ENCODE measurements at places on chromosomes 1 and 21.

DNA sequence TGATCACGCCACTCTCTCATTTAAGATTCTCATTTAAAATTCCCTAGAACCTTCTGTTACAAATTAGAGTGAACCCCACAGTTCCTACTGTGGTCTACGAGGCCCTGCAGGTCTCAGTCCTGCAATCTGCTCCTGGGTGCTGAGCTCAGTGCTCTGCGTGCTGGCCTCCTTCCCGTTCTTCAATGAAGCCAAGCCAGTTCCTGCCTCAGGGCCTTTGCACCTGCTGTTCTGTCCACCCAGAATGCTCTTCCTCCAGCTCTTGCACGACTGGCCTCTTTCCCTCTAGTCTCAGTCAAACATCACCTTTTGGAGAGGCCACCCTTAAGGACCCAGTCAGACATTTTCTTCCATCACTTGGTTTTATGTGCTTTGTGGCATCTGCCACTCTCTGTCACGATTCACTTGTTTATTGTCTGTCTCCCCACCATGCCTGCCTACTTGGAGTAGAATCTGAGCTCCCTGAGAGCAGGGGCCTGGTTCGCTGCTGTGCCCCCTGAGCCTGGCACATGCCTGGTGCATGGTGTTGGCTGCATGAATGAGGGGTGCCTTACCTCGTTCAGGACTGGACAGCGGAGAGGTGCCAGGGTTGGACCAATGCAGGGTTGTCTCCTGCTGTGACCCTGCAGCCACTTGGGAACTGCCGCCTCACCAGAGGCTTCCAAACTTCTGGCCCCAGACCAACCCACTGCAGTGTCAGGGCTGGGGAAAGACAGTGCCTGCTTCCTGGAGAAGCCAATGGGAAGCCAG is 9.7 kb upstream of the H6PD start:
- no peak for DNase-seq

- no peak for DNase-seq
These were observed 62.9 kb downstream of the PPP1R12B start for GRCh38 chr1:202411422-202411821.

- no peak for DNase-seq
These were observed 36.2 kb upstream of the A3GALT2 start for GRCh38 chr1:33357099-33357498.

DNA sequence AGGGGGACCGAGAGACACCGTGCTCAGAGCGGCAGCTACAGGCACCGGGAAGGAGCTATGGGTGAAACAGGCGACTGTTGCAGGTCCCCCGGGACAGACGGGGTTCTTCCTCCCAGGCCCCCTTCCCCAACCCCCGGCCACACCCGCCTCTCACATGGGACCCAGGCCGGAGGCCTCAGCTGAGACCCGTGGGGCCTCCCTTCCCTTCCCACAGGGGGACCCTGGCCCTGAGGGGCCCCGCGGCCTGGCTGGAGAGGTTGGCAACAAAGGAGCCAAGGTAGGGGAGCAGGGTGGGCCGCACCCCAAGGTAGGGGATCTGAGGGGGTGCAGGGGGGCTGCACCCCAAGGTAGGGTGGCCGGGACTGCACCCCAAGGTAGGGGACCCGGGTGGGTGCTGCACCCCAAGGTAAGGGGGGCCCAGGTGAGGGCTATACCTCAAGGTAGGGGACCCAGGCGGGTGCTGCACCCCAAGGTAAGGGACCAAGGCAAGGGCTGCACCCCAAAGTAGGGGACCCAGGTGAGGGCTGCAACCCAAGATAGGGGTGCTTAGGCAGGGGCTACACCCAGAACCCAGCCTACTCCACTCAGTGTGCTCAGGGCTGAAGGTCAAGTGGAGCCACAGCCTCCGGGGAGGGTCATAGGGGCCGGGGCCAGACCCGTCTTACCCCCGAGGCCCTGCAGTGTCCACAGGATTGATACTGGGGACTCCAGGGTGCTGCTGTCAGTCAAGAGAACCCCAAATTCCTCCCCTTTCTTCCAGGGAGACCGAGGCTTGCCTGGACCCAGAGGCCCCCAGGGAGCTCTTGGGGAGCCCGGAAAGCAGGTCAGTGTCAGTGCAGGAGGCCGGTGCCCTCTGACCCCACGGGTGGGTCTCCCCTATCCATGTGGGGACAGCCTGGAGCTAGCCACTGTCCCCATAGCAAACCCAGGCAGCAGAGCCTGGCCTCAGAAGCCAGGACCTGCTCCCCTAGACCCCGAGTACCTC is 22.7 kb downstream of the COL6A2 start:
- DNase-seq = peak; percentile 21

GRCh38 chr1:94236630-94237290 is 624 bp downstream of the ARHGAP29 start:
- DNase-seq = no peak

- peak; percentile 52 for DNase-seq
These were observed 33.1 kb upstream of the COL6A2 start for GRCh38 chr21:46064870-46065214.

DNA sequence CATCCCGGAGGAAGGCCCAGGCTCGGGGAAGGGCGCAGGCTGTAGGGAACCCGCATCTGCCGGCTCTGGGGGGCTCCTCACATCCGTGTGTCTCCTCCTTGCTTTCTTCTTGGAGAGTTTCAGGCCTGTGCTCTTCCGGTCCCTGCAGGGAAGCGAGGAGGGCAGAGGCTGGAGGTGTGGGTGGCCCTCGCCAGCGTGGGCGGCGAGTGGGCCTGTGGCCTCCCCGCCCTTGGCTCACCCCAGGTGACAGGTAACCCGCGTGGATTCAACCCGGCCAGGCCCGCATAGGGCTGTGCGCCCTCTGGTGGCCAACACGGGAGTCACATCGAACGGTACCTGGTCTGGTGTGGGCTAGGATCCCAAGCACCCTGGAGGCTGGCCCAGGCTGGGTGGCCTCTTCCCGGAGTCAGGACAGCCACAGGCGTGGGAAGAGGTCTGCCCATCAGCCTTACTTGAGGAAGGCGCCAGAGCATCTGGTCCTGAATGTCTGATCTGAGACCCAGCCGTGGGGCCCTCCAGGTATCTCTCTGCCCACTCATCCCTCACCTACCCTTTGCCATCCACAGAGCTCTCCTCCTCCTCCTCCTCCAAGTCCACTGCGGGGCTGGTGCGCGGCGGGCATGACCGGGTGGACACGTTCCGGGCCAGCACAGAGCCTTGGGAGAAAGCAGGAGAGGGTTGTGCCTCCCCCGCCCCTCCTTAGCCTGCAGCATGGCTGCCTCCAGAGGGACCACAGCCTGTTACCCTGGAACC is 9.6 kb upstream of the TNFRSF25 start:
- DNase-seq = peak; percentile 61

GRCh38 chr1:160834945-160835565 is 27.6 kb downstream of the CD244 start:
- no peak for DNase-seq

GRCh38 chr1:210377731-210378333 is 49.1 kb downstream of the HHAT start:
- DNase-seq = no peak

- DNase-seq = no peak
These were observed 144.0 kb downstream of the FMN2 start for GRCh38 chr1:240235521-240236288.

DNA sequence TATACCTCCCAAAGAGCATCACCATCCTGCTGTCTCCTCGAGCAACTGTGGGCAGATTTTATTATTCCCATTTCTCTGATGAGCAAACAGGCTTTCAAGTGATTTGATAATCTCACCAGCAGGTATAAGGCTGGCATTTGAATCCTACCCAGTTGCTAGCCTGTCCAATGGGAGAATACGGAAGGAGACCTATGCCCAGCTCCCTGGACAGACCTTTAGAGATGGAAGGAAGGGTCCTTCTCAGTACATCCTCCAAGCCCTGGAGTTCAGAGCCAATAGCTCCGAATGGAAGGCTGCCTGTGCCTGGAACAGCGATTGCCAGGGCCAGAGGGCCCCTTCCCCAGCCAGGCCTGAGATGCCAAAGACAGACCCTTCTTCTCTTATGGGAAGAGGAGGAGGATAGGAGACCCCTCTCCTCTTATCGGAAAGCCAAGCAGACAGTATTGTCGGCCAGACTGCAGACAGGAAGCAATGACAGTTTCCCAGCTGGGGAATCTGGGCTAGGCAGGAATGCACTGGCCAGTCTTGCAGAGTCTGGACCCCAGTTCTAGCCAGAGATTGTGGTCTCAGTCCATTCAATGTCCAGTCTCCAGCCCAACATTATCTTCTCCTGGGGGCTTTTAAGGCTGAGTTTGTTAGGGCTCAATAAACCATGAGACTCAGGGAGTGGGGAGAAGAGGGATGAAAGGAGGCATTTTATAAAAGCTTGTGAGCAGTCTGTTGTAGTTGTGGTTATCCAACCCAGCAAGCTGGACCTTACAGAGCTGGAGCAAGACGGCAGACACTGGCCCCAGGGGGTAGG is 2.0 kb downstream of the IFFO2 start:
- no peak for DNase-seq

DNA sequence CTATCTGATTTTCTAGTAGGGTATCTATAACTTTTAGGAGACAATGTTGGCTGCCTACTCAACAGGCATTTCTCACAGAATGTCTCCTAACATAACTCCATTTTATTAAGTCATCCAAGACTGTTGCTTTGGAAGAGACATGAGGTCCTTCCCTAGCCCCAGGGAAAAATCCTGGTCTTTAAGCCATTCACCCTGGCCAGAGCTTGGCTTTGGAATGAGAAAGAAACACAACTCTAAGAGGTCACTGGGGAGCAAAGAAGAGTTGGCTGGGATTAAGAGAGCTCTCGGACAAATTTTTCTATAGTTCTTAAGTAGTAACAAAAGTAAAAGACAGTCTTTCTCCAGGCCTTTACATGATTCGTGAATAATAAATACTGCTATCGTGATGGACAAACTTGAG is 57.9 kb downstream of the PCNX2 start:
- no peak for DNase-seq

- peak; percentile 40 for DNase-seq
These were observed 26.8 kb downstream of the TMEM201 start for GRCh38 chr1:9615316-9616063.

GRCh38 chr1:6033986-6034749 is 11.5 kb upstream of the KCNAB2 start:
- DNase-seq = no peak

GRCh38 chr21:42286416-42286815 is 28.8 kb downstream of the TFF3 start:
- no peak for DNase-seq

DNA sequence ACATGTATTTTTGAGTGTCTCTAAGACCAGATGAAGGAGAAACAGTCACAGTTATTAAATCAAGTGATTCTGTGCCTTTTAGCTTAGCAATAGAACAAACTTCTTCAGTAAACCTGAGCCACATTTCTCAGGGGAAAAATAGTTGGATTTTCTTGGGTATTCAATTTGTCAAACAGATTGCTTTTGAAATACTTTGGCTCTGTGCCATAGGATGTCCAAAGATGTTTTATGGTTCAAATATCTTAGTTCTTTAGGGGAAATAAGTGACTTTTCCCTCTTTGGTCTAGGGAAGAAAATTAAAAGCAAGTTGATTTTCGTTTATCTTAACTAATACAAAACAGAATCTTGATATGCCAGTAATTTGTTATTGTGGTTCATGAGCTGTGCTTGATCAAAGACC is 125.9 kb downstream of the ATP5PO start:
- no peak for DNase-seq

DNA sequence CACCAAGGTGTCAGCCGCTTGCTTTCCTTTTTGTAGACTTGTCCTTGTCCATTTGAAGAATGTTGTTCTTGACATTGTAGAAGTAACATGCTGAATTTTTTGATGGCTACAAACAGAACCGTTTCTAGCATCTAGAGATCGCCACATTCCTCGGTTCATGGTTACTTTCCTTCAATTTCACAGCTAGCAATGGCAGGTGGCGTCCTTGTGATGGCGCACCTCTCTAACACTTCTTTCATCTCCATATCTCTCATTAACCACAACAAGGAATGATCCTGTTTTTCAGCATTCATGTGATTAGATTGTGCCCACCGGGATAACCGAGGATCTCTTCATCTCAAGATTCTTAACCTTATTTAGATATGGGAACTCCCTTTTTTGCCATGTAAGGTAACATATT is 2129.8 kb downstream of the NCAM2 start:
- no peak for DNase-seq

DNA sequence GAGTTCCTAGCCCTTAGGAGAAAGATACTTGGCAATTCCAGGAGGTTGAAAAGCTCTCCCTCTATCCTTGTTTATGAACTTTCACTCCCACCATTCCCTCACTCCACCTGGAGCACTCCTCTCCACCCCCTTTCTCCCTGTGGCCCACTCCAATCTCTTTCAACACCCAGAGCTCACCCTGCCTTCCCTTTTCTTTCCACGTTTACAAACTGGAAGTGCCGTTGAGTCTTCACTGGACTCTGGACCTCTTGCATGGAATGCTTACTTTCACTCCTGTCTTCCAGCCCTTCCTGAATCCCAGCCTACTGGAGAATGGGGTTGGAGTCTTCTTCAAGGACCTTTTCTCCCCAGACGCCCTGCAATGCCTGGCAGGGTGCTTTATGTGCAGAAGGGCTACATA is 198.5 kb downstream of the RHOU start:
- DNase-seq = no peak

DNA sequence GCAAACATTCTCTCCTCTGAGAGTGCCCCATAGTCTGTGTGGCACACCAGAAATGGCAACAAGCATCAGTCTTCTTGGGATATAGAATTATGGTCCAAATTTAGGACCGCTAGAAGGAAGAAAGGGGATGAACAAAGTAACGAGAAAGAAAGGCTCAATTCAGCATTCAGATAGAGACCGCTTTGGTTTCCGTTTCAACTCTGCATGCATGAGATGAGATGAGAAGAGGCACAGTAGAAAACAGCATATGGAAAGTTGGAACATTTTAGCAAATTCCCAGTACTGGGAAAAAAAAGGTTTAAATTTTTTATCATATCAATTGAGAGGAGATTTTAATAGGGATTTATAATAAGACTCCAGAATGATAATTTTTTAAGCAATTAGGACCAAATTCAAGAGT is 595.5 kb upstream of the CHRM3 start:
- no peak for DNase-seq

- peak; percentile 79 for DNase-seq
These were observed 64.8 kb downstream of the ALPL start for GRCh38 chr1:21573971-21574465.

DNA sequence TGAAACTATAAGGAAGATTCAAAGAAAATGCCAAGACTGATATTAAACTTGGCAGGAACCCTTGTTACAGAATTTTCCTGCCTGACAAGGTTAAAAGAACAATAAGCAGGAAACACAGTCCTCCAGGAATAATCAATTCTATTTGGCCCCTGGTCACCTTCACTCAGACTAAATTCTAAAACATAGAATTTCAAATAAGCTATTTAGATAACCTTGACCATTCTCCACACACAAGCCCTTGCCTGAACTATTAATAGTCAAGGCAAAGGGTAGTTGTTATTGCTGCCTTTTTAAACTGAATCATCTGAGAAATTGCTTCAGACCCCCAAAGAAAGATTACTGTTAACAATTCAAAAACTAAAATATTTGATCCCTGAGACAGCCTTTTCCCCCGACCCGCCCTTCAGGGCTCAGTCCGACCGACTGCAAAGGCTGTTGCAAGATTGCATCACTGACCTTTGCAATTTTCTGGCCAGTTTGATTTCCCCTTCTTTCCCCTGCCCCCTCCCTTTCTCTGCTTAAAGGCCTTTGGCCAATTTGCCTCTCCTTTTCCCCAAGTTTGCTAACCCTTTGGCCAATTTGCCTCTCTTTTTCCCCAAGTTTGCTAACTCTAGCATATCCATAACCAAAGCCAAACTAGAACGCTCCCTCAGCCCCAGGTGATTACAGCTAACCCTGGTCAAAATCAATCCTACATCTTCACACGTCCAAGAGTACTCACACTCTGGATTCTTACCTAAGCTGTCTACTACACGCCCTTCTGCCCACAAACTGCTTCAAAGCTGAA is 1.4 kb upstream of the G0S2 start:
- DNase-seq = no peak

GRCh38 chr1:218953386-218953785 is 220.3 kb upstream of the LYPLAL1 start:
- DNase-seq = no peak

- DNase-seq = no peak
These were observed 12.6 kb downstream of the FUBP1 start for GRCh38 chr1:77966291-77966690.

Measured in ovary (tissue), 10 donors.